ENCODE measurements at places on chromosomes 4 and X. TPM values are rescaled to one million over a fixed set of nuclear protein-coding genes. Genes with fewer than 3 reads are reported as not detected.

ALB gene
- not detected for polyA plus RNA-seq

CLNK gene
- polyA plus RNA-seq: not detected

GK gene
- 51.9 TPM for polyA plus RNA-seq

RRH gene
- polyA plus RNA-seq: not detected

PPP1R2C gene
- polyA plus RNA-seq: not detected

DNA sequence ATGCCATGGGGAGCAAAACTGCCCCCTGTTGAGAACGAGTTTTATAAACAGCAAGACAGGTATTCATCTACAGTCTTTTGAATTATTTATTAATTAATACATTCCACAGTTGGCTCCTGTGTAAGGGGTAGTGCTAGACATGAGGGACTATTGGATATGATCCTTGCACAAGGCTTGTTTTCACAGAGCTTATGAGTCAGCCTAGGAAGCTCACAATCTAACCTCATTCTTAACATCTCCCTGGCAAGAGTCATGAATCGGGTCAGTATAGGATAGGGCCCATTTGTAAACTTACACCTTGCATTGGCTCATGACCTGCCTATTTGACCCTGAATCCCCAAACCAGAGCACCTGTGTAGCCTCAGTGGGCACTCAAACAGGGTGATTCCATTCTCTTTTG is 209.1 kb upstream of the HCCS start:
- DNase-seq: no peak
- no peak overlapping the region for H3K4me3 ChIP-seq
- no peaks in the 10 kb centered on the region for H3K4me1 ChIP-seq
- H3K27me3 ChIP-seq: no peaks in the 10 kb centered on the region

DNA sequence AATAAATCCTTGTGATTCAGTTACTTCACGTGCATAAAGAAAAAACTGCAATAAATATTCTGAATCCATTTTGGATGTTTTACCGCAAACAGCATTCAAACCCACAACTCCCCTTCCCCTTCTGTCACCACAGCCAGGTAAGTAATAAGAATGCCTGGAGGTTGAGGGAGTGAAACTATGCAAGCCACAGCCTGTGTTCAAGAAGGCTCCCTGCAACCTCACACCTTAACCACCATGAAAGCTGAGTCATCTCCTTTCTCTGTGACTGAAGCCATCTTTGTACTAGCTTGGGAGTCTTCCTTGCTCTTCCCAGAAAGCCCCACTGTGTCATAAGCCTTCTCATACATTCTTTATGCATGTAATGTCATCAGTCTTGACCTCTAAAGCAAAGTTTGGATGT is 297.0 kb upstream of the PUDP start:
- no peaks in the 10 kb centered on the region for H3K4me1 ChIP-seq
- no peak for DNase-seq
- H3K27ac ChIP-seq: no peak overlapping the region
- no peak overlapping the region for H3K4me3 ChIP-seq
- H3K27me3 ChIP-seq: no peaks in the 10 kb centered on the region

DNA sequence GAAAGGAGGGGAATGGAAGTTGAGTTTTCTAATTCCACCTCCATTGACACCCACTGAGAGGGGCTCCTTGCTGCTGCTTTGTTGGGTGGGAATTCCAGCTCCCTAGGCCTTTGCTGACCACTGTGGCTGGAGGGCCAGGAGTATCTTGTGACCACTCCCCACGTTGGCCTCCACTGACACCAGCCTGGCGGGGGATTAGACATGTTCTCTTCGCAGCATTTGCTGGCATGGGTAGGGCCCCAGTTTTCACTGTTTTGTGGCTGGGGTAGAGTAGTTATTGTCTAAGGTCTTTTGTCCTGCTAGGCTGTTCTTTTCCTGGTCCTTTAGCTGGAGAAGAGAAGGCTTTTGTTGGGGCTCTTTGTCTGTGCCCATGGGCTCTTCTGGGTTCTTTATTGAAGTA is 116.7 kb downstream of the CDKL5 start:
- no peaks in the 10 kb centered on the region for H3K4me1 ChIP-seq
- no peak overlapping the region for H3K27ac ChIP-seq
- no peaks in the 10 kb centered on the region for H3K27me3 ChIP-seq
- no peak for DNase-seq
- no peak overlapping the region for H3K4me3 ChIP-seq

DNA sequence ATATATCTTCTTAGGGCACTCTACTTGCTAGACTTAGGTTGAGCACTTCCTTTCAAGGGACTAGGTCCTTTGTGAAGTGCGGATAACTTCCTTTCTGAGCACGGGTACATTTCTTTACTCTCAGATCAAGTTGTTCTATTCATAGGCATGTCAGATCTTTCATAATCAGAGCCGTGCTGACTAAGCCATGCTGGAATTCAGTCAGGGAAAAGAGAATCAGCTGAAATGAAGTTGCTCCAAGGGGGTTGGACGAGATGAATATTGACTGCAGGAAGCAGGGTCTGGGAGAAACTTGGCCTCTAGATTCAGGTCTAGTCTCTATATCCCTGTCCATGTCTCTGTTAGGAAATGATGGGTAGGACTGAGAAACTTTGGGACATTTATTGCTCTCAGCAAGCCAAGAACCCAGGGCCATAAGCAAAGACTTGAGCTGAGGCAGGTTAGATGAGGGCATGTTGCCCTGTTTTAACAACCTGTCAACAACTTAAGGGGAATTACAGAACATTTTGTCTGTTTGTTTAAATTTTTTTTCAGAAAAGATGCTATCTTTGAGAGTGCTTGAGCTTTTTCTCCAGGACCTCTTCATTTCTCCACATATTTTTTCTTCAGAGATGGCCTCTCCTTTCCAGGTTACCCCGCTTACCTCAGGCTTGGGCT is 28.3 kb downstream of the AREG start:
- H3K4me3 ChIP-seq: no peak overlapping the region
- H3K27me3 ChIP-seq: no peaks in the 10 kb centered on the region
- H3K36me3 ChIP-seq: no peaks in the 10 kb centered on the region
- no peak for DNase-seq
- no peak overlapping the region for H3K27ac ChIP-seq

- H3K4me1 ChIP-seq: no peaks in the 10 kb centered on the region
- no peak overlapping the region for H3K4me3 ChIP-seq
- no peak for DNase-seq
- no peaks in the 10 kb centered on the region for H3K36me3 ChIP-seq
- no peaks in the 10 kb centered on the region for H3K27me3 ChIP-seq
Measured at GRCh38 chrX:151985955-151986354, 11.5 kb upstream of the GABRE start.

DNA sequence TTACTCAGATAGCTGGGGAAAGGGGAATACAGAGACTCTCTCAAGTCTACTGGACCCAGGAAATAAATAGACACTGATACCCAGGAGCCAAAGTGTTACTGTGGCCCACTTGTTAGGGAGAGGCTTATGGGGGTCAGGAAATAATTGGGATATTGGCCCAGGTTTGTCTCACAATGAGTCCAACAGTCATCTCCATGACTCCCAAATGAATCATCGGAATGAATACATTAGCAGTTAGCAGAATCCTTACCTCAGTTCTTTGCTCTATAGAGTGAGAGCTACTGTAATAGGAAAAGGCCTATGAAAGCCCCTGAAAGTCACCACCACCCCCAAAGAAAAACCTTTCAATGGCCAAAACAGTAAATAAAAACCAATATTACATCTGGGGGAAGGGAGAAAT is 42.4 kb upstream of the ARHGEF6 start:
- H3K36me3 ChIP-seq: no peaks in the 10 kb centered on the region
- H3K4me1 ChIP-seq: peaks cover 7% of the 10 kb centered on the region
- no peak for DNase-seq
- H3K27me3 ChIP-seq: no peaks in the 10 kb centered on the region
- no peak overlapping the region for H3K27ac ChIP-seq
- no peak overlapping the region for H3K4me3 ChIP-seq

DNA sequence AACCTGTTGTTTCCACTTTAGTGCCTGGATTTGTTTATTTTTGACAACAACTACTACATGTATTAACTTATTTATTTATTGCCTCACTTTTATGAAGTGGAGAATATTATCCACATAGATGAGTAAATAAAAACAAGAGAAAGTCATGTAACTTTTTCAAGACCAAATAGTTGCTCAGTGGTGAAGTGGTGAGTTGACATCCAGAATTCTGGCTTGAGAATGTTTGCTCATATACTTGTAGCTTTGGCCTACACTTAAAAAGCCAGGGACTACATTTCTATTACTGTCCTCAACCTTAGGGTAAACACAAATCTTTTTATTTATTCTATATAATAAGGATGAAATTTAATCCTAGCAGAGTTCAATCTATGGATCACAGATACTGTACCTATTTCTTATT is 47.7 kb upstream of the GALNTL6 start:
- no peaks in the 10 kb centered on the region for H3K36me3 ChIP-seq
- no peak for DNase-seq
- H3K4me1 ChIP-seq: no peaks in the 10 kb centered on the region
- no peak overlapping the region for H3K4me3 ChIP-seq
- H3K27me3 ChIP-seq: no peaks in the 10 kb centered on the region
- H3K27ac ChIP-seq: no peak overlapping the region

DNA sequence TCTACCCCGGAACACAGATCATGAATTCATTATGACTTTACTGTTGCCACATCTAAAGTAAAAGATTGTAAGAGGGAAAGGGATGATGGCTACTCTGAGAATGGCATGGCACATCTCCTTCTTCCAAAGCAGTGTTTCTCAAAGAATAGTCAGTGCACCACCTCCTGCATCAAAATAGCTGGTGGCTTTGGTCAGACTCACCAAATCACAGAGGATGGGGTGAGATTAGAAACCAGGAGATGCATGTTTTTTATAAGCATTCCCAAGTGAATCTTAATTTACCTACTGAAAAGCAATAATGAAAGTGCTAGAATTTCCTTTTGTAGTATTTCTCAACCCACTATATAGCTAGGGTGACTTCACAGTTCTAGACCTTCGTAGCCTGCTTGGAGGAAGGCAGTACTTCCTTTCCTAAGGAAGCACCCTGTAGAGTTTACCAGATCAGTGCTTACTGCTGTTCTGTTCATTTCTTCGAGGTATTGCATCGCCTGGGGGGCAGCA is 340.8 kb upstream of the KLF3 start:
- H3K27ac ChIP-seq: no peak overlapping the region
- H3K4me3 ChIP-seq: no peak overlapping the region
- H3K4me1 ChIP-seq: peaks cover 40% of the 10 kb centered on the region
- no peaks in the 10 kb centered on the region for H3K27me3 ChIP-seq
- no peak for DNase-seq

- no peaks in the 10 kb centered on the region for H3K36me3 ChIP-seq
- no peak for DNase-seq
- H3K27me3 ChIP-seq: no peaks in the 10 kb centered on the region
Measured at GRCh38 chrX:79477691-79478090, 110.6 kb upstream of the ITM2A start.

- H3K27me3 ChIP-seq: no peaks in the 10 kb centered on the region
- H3K27ac ChIP-seq: no peak overlapping the region
- peaks cover 9% of the 10 kb centered on the region for H3K4me1 ChIP-seq
- no peak for DNase-seq
- H3K4me3 ChIP-seq: no peak overlapping the region
Measured at GRCh38 chr4:26124753-26125321, 196.0 kb upstream of the RBPJ start.

- no peak overlapping the region for H3K27ac ChIP-seq
- H3K27me3 ChIP-seq: no peaks in the 10 kb centered on the region
- DNase-seq: no peak
- no peaks in the 10 kb centered on the region for H3K36me3 ChIP-seq
- no peak overlapping the region for H3K4me3 ChIP-seq
Measured at GRCh38 chr4:78468272-78468671, 83.3 kb upstream of the ANXA3 start.

- no peak overlapping the region for H3K27ac ChIP-seq
- no peak overlapping the region for H3K4me3 ChIP-seq
- H3K4me1 ChIP-seq: no peaks in the 10 kb centered on the region
- H3K36me3 ChIP-seq: peaks cover 85% of the 10 kb centered on the region
- no peak for DNase-seq
- no peaks in the 10 kb centered on the region for H3K27me3 ChIP-seq
Measured at GRCh38 chr4:73127839-73128453, 58.4 kb upstream of the COX18 start.

GRCh38 chr4:8843597-8843996 is 28.0 kb downstream of the HMX1 start:
- H3K27ac ChIP-seq: no peak overlapping the region
- no peak overlapping the region for H3K4me3 ChIP-seq

- no peaks in the 10 kb centered on the region for H3K36me3 ChIP-seq
- no peaks in the 10 kb centered on the region for H3K4me1 ChIP-seq
- H3K27me3 ChIP-seq: peaks cover 38% of the 10 kb centered on the region
- no peak overlapping the region for H3K27ac ChIP-seq
Measured at GRCh38 chrX:17376431-17377077, 1.6 kb downstream of the NHS start.

GRCh38 chr4:24772061-24772705 is 23.2 kb upstream of the SOD3 start:
- H3K36me3 ChIP-seq: no peaks in the 10 kb centered on the region
- H3K4me3 ChIP-seq: no peak overlapping the region
- peaks cover 3% of the 10 kb centered on the region for H3K4me1 ChIP-seq
- DNase-seq: no peak

DNA sequence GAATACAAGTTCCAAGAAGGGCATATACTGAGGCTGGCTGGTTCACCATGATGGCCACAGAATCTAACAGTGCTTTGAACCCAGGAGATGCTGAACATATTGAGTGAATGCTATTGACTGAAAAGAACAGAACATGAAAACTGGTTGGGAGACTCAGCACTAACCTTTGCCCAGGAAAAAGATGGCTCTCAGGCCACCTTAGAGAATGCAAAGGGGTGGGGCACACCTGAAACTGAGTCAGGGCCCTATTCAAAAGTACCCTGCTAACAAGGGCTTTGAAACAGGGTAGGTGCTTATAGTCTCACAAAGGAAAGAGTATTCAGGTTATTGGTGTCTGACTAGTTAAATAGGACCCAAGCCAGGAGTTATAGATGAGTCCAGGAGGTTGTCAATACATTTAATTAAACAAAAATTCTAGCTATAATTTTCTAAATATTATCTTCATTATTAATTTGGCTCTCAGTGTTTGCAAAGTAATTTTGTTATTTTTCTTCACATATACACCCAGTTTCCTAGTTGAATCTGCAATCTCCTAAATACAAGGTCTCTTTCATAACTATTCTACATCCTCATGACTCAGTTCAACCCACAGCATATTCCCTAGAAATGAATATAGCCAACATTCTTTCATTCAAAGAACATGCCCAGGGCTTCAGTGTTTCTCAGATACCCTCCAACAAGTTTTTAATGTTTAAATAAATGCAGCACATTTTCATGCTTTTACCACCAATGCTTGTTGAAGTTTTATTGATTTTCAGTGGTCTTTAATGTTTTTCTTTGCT is 144.2 kb upstream of the RAPGEF2 start:
- no peak overlapping the region for H3K4me3 ChIP-seq
- H3K27ac ChIP-seq: no peak overlapping the region
- no peaks in the 10 kb centered on the region for H3K27me3 ChIP-seq
- no peak for DNase-seq
- no peaks in the 10 kb centered on the region for H3K36me3 ChIP-seq

DNA sequence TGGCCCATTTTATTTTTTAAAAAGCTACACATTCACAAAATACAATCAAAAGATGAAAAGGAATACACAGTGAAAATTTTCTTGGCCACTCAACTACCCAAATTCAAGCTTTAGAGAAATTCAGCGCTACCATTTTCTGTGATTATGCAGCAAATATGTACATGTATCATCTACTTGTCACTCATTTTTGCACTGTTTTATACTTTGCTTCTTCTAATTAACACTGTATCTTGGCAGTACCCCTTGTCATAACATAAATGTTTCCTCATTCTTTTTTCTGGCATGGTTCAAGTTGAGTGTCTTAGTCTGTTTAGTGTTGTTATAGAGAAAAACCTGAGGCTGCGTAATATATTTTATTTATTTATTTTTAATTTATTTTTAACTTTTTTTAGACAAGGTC is 15.7 kb upstream of the PPID start:
- H3K27me3 ChIP-seq: no peaks in the 10 kb centered on the region
- H3K4me1 ChIP-seq: no peaks in the 10 kb centered on the region
- no peak for DNase-seq
- no peak overlapping the region for H3K4me3 ChIP-seq

All from CD14-positive monocyte (primary cell).